ENCODE measurements at places on chromosomes 6 and 20.

GRCh38 chr20:37968841-37969401 is 64.3 kb downstream of the TTI1 start:
- no peak for DNase-seq

DNA sequence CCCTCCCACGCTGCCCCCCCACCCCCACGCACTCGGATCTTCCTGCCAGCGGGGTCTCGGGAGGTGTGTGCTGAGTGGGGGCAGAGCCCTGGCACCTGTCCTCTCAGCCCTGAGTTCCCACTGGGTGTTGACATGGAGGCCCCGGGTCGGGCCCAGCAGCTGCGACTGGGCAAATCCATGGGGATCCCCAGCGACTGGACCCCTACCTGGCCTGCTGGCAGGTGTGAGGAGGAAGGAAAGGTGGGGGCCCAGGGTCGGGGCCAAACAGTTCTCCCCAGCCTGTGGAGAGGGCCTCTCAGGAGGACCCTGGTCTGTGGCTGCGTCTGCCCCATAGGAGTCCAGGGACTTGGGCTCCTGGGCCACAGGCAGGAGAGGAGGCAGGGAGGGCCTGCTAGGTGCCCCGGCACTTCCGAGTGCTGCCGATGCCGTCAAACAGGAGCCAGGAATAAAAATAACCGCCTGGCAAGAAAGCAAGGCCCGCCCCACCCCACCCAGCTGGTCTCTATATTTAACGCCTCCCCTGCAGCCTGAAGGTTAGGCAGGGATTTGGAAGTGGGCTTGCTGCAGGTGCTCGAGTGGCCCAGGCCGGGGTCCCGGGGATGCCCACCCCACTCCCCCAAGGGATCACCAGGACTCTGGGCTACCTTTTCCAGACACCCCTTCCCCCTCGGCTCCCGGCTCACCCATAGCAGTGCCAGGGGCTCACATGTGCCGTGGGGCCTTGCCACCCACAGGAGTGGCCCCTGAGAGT is 1.4 kb upstream of the EEF1A2 start:
- no peak for DNase-seq

- no peak for DNase-seq
These were observed 453.1 kb upstream of the MARCKS start for GRCh38 chr6:113403966-113404595.

DNA sequence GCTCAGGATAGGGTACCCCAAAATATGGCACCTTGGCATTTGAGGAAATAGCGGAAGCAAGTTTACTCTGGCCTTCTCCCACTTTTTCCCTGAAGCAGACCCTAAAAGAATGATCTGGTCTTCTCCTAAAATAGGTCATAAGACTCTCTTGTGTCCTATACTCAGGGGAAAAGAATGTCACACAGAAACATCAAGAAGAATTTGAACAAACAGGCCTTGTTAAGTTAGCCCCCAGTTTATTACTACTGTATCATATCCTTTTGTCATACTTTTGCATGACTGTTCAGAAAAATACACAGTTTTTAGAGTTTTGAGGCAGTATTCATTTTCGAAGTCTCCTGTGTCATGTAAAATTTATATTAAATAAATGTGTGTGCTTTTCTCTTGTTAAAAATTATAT is 12.5 kb downstream of the TAAR2 start:
- no peak for DNase-seq

- DNase-seq: no peak
These were observed 13.0 kb downstream of the DYNLT2 start for GRCh38 chr6:169738204-169738975.

- no peak for DNase-seq
These were observed 24.9 kb downstream of the COL21A1 start for GRCh38 chr6:56222499-56222898.

GRCh38 chr20:51596668-51597388 is 54.3 kb upstream of the NFATC2 start:
- no peak for DNase-seq

- no peak for DNase-seq
These were observed 192.4 kb downstream of the SLC24A3 start for GRCh38 chr20:19404826-19405225.

DNA sequence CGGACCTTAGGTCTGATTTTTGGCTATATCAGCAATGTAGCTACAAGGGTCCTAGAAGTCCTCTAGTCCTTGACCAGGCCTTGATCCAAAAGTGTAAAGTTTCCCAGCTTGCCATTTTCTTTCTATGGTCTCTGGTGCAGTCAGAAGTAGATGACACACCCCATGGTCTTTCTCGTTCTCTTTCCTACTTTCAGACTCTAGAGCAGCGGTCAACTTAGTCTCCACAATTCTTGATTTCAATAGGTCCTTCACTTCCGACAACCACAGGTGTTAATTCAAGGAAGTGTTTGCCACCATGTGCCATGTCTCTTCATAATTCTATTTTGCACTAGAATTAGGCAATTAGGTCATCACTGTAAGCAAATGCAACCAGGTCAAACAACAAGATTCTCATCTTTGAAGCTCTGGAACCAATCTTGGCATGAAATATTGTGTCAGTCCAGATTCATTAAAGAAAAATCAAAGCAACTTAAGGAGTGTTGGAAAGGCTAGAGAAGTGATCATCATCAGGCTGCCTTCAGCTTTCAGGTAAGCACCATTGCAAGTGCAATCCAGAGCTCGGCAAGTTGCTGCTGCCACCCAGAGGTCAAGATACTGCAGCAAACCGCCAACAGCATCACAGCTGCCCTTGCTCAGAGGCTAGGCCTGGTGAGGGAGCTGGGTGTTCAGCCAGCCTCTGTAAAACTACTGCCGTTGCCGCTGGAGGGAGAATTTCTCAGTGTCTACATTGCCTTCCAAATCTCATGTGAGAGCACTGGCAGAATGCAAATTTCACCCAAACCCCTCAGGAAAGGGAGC is 5.6 kb upstream of the SYNE1 start:
- peak; percentile 40 for DNase-seq

- no peak for DNase-seq
These were observed 169.9 kb downstream of the CD24 start for GRCh38 chr6:106804346-106805335.

DNA sequence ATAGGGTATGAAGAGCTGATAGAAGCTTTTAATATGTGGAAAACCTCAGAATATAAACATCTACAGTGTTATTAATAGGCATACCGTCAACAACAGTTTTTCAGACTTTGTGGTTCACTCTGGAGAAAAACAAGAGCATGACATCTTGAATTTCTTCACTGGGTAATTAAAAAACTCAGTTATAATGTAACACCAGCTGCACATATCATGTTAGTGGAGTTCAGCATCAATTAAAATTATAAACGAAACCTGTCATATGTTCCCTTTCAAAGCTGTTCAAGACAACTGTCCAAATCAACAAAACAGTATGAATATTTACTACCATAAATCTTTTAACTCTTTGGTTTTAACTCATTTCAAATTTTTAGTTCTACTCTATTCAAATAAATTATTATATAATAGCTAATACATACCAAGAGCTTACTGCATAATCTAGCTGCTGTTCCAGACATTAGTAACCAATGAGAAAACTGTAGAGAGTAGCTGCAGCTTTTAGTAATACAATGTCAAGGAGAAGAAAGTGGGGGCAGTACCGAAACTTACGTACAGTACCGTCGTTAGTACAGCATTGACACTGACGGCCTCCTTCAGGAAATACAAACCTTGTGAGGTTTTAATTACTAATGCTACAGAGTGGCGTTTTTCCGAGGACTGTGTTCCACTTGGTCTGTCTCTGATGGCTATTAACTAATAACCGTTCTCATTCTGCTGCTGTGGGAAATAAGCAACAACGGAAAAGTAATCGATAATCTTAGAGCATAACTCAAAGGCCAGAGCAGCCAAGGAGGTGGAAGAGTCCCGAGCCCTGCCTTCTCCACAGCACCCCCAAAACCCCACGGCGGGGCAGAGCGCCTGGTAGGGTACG is 532 bp upstream of the PM20D2 start:
- no peak for DNase-seq

GRCh38 chr6:27297857-27298730 is 14.0 kb downstream of the POM121L2 start:
- DNase-seq: peak; percentile 64

Measured in activated T-cell treated with anti-CD3 and anti-CD28 coated beads, Interleukin-2, amount 50 U/mL, for 48 hours (primary cell).